ENCODE measurements at places on chromosomes 11 and 22.
A peak's percentile ranks its signal among the peaks of the same experiment; 100 is the strongest.

- no peaks in the 10 kb centered on the region for H3K27me3 ChIP-seq
- H3K27ac ChIP-seq: no peak overlapping the region
- H3K36me3 ChIP-seq: no peaks in the 10 kb centered on the region
- no peak overlapping the region for H3K4me3 ChIP-seq
- DNase-seq: no peak
- no peaks in the 10 kb centered on the region for H3K4me1 ChIP-seq
These were observed 1231.5 kb downstream of the JRKL start for GRCh38 chr11:97621282-97621681.

DNA sequence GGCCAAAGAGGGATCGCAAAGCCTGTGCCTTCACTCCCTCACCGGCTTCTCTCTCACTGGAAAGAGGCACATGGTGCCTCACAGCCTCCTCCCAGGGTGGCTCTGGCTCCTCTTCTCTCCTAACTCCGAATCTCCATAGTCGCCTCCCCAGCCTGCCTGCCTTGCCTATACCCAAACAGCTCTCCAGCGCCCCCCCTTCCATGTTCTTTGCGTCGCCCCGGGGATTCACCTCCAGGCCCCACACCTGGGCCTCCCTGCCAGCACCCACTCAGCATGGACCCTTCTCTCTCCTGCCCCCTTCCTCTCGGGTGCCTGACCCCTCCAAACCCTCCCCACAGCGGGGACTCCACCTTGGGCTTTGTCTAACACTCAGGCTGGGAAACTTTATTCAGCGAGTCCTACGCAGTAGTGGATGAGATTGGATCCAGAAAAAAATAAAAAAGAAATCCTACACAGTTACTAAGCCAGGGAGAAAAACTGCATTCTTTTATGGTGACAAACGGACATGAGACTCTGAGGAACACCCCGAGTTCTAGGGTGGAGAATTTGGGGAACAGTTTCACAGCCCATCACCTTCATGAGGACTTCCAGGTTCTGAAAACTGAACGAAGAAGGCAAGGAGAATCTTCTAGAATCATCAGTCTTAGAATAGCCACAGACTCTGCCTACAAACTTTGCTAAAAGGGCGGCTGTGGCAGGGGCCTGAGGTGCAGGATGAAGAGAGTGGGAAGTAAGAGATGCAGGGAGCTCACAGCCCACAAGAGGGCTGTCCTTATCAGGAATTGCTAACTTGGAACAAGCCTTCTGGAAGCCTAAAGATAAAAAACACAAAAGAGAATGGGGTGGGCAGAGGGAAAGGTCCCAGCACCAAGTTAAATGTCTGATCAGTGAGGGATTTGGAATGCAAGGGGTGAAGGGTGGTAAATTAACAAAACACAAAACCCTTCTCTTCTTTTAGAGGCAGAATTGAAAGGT, 5.3 kb downstream of the PPM1F start:
- peaks cover 3% of the 10 kb centered on the region for H3K36me3 ChIP-seq
- no peaks in the 10 kb centered on the region for H3K27me3 ChIP-seq
- peaks cover 49% of the 10 kb centered on the region for H3K4me1 ChIP-seq
- H3K4me3 ChIP-seq: no peak overlapping the region
- DNase-seq: no peak
- no peak overlapping the region for H3K27ac ChIP-seq

DNA sequence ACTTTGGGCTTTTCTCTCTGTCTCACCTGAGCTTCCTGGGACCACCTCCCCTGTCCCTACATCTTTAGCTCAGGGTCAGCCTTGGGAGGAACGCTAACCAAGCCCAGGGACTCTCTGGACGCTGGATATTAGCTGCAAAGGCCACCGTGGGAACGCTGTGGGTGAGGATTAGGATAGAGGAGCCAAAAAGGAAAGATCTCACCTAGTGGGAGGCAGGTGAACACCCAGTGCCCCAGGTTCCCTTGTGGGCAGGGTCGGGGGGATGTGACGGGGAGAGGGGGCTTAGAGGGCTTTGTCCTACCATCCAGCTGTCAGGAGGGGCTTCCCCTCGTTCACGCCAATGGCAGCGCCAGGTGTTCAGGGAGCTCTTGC, 50.2 kb downstream of the LINC01488 start:
- peaks cover 37% of the 10 kb centered on the region for H3K27me3 ChIP-seq
- H3K4me3 ChIP-seq: no peak overlapping the region
- no peaks in the 10 kb centered on the region for H3K36me3 ChIP-seq
- DNase-seq: no peak

- H3K27me3 ChIP-seq: no peaks in the 10 kb centered on the region
- no peaks in the 10 kb centered on the region for H3K4me1 ChIP-seq
- no peak for DNase-seq
- H3K4me3 ChIP-seq: no peak overlapping the region
These were observed 133.7 kb upstream of the SEZ6L start for GRCh38 chr22:26035523-26035922.

DNA sequence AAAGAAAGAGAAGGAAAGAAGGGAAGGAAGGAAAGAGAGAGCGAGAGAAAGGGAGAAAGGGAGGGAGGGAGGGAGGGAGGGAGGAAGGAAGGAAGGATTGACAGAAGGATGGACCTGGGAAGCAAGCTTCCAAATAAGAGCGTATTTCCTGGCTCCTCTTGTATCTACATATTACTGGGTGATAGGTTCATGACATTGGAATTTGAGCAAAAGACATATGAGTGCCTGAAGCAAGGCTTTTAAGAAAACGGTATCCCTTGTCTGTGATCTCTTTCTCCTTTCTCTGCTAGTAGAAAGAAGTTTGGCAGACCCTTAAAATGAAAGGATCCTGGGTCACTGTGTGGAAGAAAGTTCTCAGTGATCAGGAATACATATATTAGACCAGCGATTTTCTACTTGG, 932.2 kb upstream of the CCDC90B start:
- no peaks in the 10 kb centered on the region for H3K4me1 ChIP-seq
- no peak overlapping the region for H3K4me3 ChIP-seq
- DNase-seq: no peak
- no peaks in the 10 kb centered on the region for H3K27me3 ChIP-seq

- DNase-seq: no peak
- H3K4me3 ChIP-seq: peak overlapping the region; percentile 69
- H3K4me1 ChIP-seq: peaks cover 56% of the 10 kb centered on the region
- peak overlapping the region; percentile 91 for H3K27ac ChIP-seq
These were observed 8.6 kb downstream of the GTF2H1 start for GRCh38 chr11:18330921-18331320.

DNA sequence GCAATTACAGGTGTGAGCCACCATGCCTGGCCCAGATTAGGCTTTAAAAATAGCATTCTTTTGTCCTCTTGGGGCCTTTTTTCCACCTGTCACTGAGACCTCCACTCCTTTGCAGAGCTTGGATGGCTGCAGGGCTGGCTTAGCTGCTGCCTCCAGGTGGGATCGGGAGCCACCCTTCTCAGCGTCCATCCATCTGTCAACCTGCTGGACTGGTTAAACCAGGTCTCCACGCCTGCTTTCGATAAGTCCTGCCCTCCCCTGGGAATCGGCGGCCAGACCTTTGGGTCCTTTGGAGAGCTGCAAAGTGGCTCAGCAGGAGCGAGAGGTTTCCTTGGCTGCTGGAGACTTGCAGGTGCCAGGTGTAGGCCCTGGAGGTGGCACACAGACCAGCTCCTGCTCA, 23.4 kb upstream of the GRAMD4 start:
- H3K4me3 ChIP-seq: no peak overlapping the region
- no peak for DNase-seq
- H3K27me3 ChIP-seq: no peaks in the 10 kb centered on the region
- peaks cover 1% of the 10 kb centered on the region for H3K36me3 ChIP-seq
- peaks cover 19% of the 10 kb centered on the region for H3K4me1 ChIP-seq

GRCh38 chr11:134158023-134158422, 65.7 kb downstream of the NCAPD3 start:
- H3K4me1 ChIP-seq: no peaks in the 10 kb centered on the region
- no peak overlapping the region for H3K4me3 ChIP-seq
- DNase-seq: no peak
- no peak overlapping the region for H3K27ac ChIP-seq

DNA sequence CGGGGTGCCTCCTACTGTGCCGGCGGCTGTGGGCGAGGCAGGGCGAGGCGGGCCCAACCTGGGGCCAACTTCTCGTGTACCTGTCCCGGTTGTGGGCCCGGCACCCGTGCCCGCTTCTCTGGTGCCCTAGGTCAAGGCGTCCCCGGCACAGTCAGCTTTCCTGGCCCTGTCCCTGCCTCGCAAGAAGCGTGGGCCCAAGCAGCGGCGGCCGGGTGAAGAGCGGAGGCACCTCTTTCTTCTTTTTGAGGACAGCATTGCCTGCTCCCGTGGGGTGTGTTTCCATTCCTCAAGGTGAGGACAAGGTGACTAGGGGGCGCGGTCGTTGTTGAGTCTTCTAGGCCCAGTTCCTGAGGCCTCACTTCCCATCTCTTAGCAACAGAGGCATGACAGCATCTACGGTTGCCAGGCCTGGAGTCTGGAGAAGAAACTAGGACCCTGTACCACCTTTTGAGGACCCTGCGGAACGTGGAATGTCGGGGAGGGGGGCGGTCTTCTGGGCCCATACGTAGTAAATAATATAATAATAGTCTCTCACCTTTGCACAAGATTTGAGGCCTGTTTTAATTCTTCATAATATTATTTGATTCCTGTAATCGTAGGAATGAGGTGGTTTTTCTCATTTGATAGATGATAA, 418 bp downstream of the ACO2 start:
- no peak for DNase-seq
- peak overlapping the region; percentile 99 for H3K27ac ChIP-seq
- no peaks in the 10 kb centered on the region for H3K27me3 ChIP-seq
- peak overlapping the region; percentile 90 for H3K4me3 ChIP-seq
- H3K36me3 ChIP-seq: peaks cover 42% of the 10 kb centered on the region

GRCh38 chr22:46131151-46131587, 19.2 kb upstream of the PPARA start:
- no peaks in the 10 kb centered on the region for H3K27me3 ChIP-seq
- no peaks in the 10 kb centered on the region for H3K36me3 ChIP-seq
- no peak overlapping the region for H3K27ac ChIP-seq
- no peak for DNase-seq
- no peaks in the 10 kb centered on the region for H3K4me1 ChIP-seq
- H3K4me3 ChIP-seq: no peak overlapping the region

- no peak for DNase-seq
- H3K4me1 ChIP-seq: no peaks in the 10 kb centered on the region
- H3K27ac ChIP-seq: no peak overlapping the region
- H3K4me3 ChIP-seq: no peak overlapping the region
These were observed 99.4 kb upstream of the ZC3H12C start for GRCh38 chr11:109993786-109994185.

GRCh38 chr11:1546536-1547466, 25.3 kb downstream of the DUSP8 start:
- no peak overlapping the region for H3K27ac ChIP-seq
- DNase-seq: no peak
- no peaks in the 10 kb centered on the region for H3K36me3 ChIP-seq
- no peaks in the 10 kb centered on the region for H3K4me1 ChIP-seq
- H3K27me3 ChIP-seq: peaks cover 32% of the 10 kb centered on the region

- no peaks in the 10 kb centered on the region for H3K36me3 ChIP-seq
- H3K27ac ChIP-seq: no peak overlapping the region
- DNase-seq: no peak
- H3K4me1 ChIP-seq: no peaks in the 10 kb centered on the region
These were observed 694.8 kb upstream of the CCDC179 start for GRCh38 chr11:23555085-23555484.

DNA sequence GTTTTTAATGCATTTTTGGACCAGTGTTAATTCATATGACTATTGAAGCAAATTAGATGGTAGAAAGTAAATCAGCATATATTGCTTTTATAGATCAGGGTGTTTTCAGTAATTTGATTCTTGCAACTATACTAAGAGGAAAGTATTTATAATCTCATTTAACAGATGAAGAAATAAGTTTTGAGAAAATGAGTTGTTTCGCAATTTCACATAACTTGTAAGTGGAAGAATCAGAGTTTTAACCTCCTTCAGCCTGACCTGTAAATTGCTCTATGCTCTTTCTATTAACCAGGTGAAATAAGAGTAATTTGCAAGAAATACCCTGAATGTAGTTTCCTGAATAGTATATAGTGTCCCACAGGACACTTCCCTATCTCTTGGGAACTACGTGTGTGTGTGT, 1106.8 kb upstream of the RAG2 start:
- peaks cover 1% of the 10 kb centered on the region for H3K36me3 ChIP-seq
- H3K4me1 ChIP-seq: no peaks in the 10 kb centered on the region
- no peak overlapping the region for H3K4me3 ChIP-seq

DNA sequence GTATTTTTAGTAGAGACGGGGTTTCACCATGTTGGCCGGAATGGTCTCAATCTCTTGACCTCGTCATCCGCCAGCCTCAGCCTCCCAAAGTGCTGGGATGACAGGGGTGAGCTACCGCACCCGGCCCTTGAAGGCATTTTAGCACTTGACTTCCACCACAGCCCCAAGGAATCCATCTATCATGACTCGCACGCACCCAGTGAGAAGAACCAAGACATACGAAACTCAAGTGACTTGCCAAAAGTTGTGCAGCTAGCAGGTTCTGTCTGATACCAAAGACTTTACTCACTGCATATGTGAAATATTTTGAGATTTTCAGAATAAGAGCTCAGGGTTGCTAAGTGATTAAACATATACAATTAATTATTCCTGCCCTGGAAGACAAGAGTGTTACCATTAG, 21.0 kb downstream of the FLI1 start:
- peak overlapping the region; percentile 75 for H3K27ac ChIP-seq
- DNase-seq: no peak
- peaks cover 91% of the 10 kb centered on the region for H3K4me1 ChIP-seq
- H3K4me3 ChIP-seq: peak overlapping the region; percentile 36

- peaks cover 1% of the 10 kb centered on the region for H3K36me3 ChIP-seq
- DNase-seq: no peak
- H3K27me3 ChIP-seq: peaks cover 23% of the 10 kb centered on the region
- H3K4me3 ChIP-seq: no peak overlapping the region
- H3K4me1 ChIP-seq: no peaks in the 10 kb centered on the region
- H3K27ac ChIP-seq: no peak overlapping the region
These were observed 39.4 kb upstream of the CFAP300 start for GRCh38 chr11:102007567-102008437.

DNA sequence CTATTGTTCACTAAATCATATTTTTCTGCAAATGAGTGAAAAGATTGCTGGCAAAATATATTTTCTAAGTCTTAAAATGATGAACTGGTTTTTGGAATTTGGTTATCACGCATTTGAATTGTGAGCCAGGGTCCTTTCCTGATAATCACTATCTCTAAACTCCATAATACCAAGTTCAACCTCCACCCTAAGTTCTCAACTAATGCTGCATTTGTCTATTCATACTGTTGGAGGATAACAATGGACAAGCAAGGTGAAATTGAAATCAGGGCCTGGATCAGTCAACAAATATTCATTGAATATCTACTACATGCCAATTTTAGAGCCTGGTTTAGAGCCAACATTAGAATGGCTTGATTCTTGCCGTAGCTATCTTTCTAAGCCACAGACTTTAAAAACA, 4.7 kb upstream of the PCF11 start:
- H3K36me3 ChIP-seq: peaks cover 14% of the 10 kb centered on the region
- H3K27me3 ChIP-seq: no peaks in the 10 kb centered on the region
- no peak for DNase-seq
- no peaks in the 10 kb centered on the region for H3K4me1 ChIP-seq

GRCh38 chr22:42228483-42228882, 42.0 kb downstream of the TCF20 start:
- H3K27ac ChIP-seq: peak overlapping the region; percentile 47
- no peak overlapping the region for H3K4me3 ChIP-seq
- peaks cover 5% of the 10 kb centered on the region for H3K36me3 ChIP-seq

- peaks cover 69% of the 10 kb centered on the region for H3K27me3 ChIP-seq
- no peak overlapping the region for H3K27ac ChIP-seq
- H3K36me3 ChIP-seq: no peaks in the 10 kb centered on the region
- DNase-seq: no peak
These were observed 12.4 kb upstream of the MUC2 start for GRCh38 chr11:1062075-1062820.

GRCh38 chr11:83124636-83125424, 32.1 kb upstream of the PCF11 start:
- H3K27me3 ChIP-seq: no peaks in the 10 kb centered on the region
- DNase-seq: no peak
- peaks cover 13% of the 10 kb centered on the region for H3K4me1 ChIP-seq
- H3K4me3 ChIP-seq: no peak overlapping the region
- H3K27ac ChIP-seq: no peak overlapping the region
- H3K36me3 ChIP-seq: no peaks in the 10 kb centered on the region

All from central memory CD8-positive, alpha-beta T cell (primary cell).